Breast epithelium (tissue), 4 donors: ENCODE measurements at places on chromosomes 4 and X.
A peak's percentile ranks its signal among the peaks of the same experiment; 100 is the strongest.

DNA sequence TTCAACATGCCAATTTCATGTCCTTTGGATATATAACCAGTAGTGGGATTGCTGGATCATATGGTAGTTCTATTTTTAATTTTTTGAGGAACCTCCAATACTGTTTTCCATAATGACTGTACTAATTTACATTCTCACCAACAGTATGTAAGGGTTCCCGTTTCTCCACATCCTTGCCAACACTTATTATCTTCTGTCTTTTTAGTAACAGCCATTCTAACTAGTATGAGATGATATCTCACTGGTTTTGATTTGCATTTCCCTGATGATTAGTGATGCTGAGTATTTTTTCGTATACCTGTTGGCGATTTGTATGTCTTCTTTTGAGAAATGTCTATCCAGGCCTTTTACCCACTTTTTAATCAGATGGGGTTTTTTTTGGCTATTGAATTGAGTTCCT, 133.5 kb upstream of the MED14 start:
- H3K36me3 ChIP-seq = no peaks in the 10 kb centered on the region
- H3K27ac ChIP-seq = no peak overlapping the region
- no peak for DNase-seq
- H3K4me1 ChIP-seq = no peaks in the 10 kb centered on the region
- H3K27me3 ChIP-seq = no peaks in the 10 kb centered on the region
- no peak overlapping the region for H3K4me3 ChIP-seq

DNA sequence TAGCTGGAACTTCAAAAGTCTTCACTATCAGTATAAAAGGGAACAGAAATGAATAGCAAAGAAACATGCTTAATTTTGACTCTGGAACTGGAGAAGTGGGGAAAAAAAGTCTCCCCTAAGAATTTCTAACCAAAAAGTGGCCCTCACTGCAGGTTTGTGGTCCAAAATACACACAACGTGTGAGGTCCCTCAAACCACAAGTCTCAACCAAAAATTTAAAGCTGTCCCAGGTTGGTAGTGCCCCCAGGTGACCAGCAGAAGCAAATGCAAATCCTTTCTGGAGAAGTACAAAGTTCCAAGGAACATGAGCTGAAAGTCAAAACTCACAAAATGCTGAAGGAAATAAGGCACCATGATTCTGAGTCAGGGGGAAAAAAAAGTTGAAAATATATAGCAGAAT, 23.6 kb upstream of the VAMP7 start:
- no peaks in the 10 kb centered on the region for H3K27me3 ChIP-seq
- DNase-seq = no peak
- no peak overlapping the region for H3K4me3 ChIP-seq
- no peaks in the 10 kb centered on the region for H3K4me1 ChIP-seq

DNA sequence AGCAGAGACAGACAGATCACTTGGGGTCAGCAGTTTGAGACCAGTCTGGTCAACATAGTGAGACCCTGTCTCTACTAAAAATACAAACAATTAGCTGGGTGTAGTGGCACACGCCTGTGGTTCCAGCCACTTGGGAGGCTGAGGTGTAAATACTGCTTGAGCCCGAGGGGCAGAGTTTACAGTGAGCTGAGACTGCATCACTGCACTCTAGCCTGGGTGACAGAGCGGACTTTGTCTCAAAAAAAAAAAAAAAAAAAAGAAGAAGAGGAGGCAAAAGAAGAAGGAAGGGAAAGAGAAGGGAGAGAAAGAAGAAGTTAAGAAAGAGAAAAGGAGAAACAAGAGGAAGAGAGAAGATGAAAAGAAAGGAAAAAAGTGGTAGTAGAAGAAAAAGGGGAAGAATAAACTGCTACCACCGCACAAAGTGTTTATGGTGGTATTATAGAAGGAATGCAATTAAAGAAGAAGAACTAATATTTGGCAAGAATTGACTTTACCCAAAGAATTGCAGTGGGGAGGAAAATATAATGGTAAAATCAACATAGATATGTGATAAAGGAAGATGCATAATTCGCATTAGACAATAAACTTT, 19.6 kb upstream of the NSUN7 start:
- no peaks in the 10 kb centered on the region for H3K36me3 ChIP-seq
- no peaks in the 10 kb centered on the region for H3K27me3 ChIP-seq
- no peak for DNase-seq
- H3K4me1 ChIP-seq = no peaks in the 10 kb centered on the region
- no peak overlapping the region for H3K27ac ChIP-seq
- H3K4me3 ChIP-seq = no peak overlapping the region

GRCh38 chr4:174096999-174097398, 186.5 kb downstream of the FBXO8 start:
- no peak for DNase-seq
- no peaks in the 10 kb centered on the region for H3K36me3 ChIP-seq
- H3K4me1 ChIP-seq = no peaks in the 10 kb centered on the region
- H3K4me3 ChIP-seq = no peak overlapping the region

- peak overlapping the region; percentile 83 for H3K27ac ChIP-seq
- H3K36me3 ChIP-seq = no peaks in the 10 kb centered on the region
Observed at GRCh38 chr4:40199179-40199670, 2.4 kb downstream of the RHOH start.

- H3K27me3 ChIP-seq = no peaks in the 10 kb centered on the region
- DNase-seq = no peak
- H3K4me1 ChIP-seq = no peaks in the 10 kb centered on the region
- no peak overlapping the region for H3K27ac ChIP-seq
- H3K4me3 ChIP-seq = no peak overlapping the region
Observed at GRCh38 chrX:13287816-13288215, 32.0 kb downstream of the ATXN3L start.

DNA sequence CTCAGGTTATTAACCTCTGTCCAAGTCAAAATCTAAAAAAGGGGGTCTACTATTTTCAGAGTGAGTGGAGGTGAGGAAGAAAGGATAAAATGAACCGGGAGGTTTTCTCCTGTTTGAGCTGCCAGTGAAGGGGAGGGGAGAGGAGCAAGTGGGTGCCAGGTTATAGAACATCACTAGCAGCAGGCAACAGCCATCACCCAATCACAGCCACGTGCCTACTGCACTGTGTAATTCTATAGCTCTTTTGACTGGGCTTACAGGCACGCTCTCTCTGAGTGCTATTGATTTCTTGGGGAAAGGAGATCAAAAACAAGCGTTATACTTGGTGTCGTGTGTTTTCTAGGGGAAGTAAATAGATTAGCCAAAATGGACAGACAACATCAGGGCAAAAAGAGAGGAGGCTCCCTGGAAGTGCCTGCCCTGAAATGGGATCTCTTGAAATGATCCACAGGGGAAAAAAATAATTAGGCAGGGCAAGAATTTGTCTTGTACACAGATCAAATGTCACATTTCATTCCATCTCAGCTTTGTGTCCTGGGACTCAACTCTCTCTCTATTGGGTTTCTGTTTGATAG, 300.5 kb upstream of the LCORL start:
- no peaks in the 10 kb centered on the region for H3K4me1 ChIP-seq
- no peak overlapping the region for H3K4me3 ChIP-seq
- DNase-seq = no peak
- H3K27me3 ChIP-seq = no peaks in the 10 kb centered on the region

DNA sequence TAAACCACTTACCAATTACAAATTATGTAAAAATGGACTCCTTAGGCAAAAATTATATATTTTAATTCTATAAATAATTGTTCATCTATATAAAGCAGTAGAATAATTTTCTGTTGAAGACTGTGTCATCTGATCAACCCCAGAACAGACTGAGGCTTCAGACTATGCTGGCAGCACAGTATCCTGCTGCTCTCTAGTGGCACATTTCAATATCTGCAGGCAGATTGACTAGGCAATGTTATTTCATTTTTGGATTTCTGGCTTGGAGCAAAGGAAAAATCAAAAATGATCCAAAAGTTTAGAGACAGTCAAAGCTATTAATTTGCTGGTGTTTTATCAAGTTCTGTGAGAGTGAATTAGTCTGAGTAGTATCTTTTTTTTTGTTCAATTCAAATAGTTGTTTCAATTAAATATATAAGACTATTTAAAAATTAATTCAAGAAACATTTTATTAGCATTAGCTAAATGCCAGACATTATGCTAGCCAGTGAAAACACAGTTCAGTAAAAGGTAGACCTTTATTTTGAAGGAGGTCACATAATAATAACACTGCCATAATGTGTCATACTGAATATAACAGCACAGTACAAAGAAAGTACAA, 21.3 kb upstream of the SULT1E1 start:
- H3K27me3 ChIP-seq = no peaks in the 10 kb centered on the region
- no peak overlapping the region for H3K27ac ChIP-seq
- DNase-seq = no peak
- H3K4me1 ChIP-seq = no peaks in the 10 kb centered on the region

DNA sequence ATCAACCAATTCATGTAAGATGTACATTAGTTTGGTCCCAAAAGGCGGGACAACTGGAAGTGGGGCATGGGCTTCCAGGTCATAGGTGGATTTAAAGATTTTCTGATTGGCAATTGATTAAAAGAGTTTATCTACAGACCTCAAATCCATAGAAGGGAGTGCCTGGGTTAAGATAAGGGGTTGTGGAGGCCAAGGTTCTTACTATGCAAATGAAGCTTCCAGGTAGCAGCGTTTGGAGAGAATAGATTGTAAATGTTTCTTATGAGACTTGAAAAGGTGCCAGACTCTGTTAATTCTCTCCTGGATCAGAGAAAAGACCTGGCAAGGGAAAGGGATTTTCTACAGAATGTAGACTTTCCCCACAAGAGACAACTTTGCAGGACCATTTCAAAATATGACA, 2.4 kb downstream of the MGST2 start:
- no peaks in the 10 kb centered on the region for H3K36me3 ChIP-seq
- no peaks in the 10 kb centered on the region for H3K27me3 ChIP-seq
- no peak overlapping the region for H3K27ac ChIP-seq
- H3K4me3 ChIP-seq = no peak overlapping the region

GRCh38 chrX:134821370-134821769, 163.1 kb upstream of the PLAC1 start:
- no peak overlapping the region for H3K27ac ChIP-seq
- H3K4me1 ChIP-seq = no peaks in the 10 kb centered on the region
- no peak overlapping the region for H3K4me3 ChIP-seq

DNA sequence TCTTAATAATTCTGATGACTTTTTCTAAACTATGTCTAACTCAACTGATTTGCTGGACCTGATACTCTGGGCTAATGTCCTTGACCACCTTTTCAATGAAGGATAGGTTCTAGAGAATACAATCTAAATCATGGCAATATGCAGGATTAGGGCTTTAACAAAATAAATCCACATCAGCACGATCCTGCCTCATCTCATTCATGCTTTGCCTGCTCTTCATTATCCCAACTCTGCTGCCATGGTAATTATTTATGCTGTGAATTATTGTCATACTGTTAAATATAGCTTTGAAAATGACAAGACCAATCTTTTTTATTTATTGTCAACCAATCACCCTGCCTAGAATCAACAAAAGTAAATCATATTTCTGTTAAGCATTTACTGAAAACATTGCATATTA, 2176.7 kb upstream of the AGA start:
- no peaks in the 10 kb centered on the region for H3K27me3 ChIP-seq
- no peak for DNase-seq
- H3K36me3 ChIP-seq = no peaks in the 10 kb centered on the region
- H3K4me3 ChIP-seq = no peak overlapping the region
- no peaks in the 10 kb centered on the region for H3K4me1 ChIP-seq
- H3K27ac ChIP-seq = no peak overlapping the region

DNA sequence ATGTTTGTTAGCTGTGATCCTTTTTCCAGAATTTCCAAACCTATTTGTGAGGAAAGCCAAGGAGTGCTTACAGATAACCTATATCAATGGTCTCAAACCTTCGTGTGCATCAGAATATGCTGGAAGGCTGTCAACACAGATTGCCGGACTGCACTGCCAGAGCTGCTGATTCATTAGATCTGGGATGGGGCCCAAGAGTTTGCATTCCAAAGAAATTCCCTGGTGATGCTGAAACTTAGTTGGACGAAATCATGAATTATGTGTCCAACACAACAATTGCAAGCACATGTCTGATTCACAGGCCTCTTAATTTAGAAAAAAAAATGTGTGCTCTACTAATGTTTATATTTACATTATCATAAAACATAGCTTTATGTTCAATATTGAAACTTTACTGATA, 544.0 kb upstream of the AMOT start:
- H3K4me1 ChIP-seq = no peaks in the 10 kb centered on the region
- no peaks in the 10 kb centered on the region for H3K27me3 ChIP-seq
- no peak overlapping the region for H3K27ac ChIP-seq
- H3K4me3 ChIP-seq = no peak overlapping the region
- no peaks in the 10 kb centered on the region for H3K36me3 ChIP-seq
- DNase-seq = no peak

DNA sequence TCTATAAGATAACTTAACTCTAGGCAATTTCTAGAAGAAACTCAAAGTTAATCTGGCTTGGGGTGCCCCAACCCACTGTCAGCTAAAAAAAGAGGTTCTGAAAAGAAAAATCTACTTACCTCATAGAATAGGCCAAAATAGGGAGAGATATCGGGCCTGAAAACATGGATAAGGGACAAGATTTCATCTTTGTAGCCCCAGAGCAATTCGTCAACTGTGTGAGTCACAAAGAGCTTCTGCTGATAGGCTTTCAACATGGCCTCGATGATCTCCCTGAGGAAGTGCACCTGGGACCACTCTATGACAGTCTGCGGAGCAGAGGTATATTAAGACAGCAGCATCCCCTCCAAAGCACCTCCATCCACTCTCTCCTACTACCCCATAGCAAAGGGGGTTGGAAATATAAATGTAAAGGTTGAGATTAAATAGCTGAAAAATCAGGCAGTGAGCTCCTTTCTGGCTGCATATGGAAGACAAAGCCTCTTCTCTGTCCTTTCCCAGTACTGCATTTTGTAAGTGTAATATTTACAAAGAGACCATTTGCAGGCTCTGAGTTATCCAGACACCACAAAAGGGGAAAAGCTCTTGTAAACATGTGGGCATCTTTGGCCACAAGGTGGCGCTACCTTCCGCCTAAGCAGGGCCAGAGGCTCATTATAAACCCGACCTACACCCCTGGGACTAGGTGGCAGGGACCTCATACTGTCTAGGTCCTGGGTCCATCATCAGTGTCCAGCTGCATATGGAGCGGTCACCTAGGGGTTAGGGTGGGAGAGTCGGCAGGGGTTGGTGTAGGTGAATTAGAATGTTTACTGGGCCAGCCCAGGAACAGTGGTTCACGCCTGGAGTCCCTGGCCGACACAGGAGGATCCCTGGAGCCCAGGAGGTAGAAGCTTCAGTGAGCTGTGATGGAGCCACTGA, 31.5 kb upstream of the NUP54 start:
- H3K4me3 ChIP-seq = no peak overlapping the region
- no peaks in the 10 kb centered on the region for H3K36me3 ChIP-seq
- peak; percentile 70 for DNase-seq
- no peaks in the 10 kb centered on the region for H3K27me3 ChIP-seq

GRCh38 chr4:26885912-26886274, 25.3 kb downstream of the STIM2 start:
- H3K4me1 ChIP-seq = no peaks in the 10 kb centered on the region
- H3K27ac ChIP-seq = no peak overlapping the region
- no peaks in the 10 kb centered on the region for H3K27me3 ChIP-seq
- no peak for DNase-seq

DNA sequence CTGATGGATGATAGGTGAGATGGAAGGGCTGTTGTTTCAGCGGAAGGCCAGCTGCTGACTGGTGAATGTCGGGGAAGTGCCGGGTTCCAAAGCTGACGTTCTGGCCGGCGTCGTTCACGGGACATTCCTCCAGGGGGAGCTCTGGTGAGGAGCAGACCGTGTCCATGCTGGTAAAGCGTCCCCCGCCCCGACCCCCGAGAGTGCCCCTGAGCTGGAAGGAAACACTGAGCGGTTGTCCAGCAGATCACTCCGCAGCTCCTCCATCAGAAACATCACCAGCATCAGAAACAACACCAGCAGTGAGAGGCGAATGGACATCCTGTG, 18.6 kb upstream of the ADRA2C start:
- H3K4me1 ChIP-seq = no peaks in the 10 kb centered on the region
- DNase-seq = no peak
- H3K4me3 ChIP-seq = no peak overlapping the region
- H3K27ac ChIP-seq = no peak overlapping the region
- H3K36me3 ChIP-seq = no peaks in the 10 kb centered on the region
- H3K27me3 ChIP-seq = peaks cover 6% of the 10 kb centered on the region
